Osteoblast (primary cell): ENCODE measurements at places on chromosomes 5 and 9. TPM values are rescaled to one million over a fixed set of nuclear protein-coding genes. Genes with fewer than 3 reads are reported as not detected.

GRCh38 chr5:45696206-45696836, at the start of gene HCN1:
TSS of gene HCN1 (minus strand) at chr5:45696380.
- H3K4me3 ChIP-seq, result no peak within 1 kb of the TSS
- no peaks in the 10 kb centered on the region for H3K4me1 ChIP-seq
- H3K27ac ChIP-seq, result no peak within 1 kb of the TSS
- H3K27me3 ChIP-seq, result peaks cover 6% of the 10 kb centered on the region

- no peaks in the 10 kb centered on the region for H3K36me3 ChIP-seq
- no peak overlapping the region for H3K27ac ChIP-seq
- no peak overlapping the region for H3K4me3 ChIP-seq
- no peak for DNase-seq
Observed at GRCh38 chr5:146884066-146884626, 5.6 kb upstream of the PPP2R2B start.

GRCh38 chr5:30808996-30809395, 384.5 kb upstream of the CDH6 start:
- no peak for DNase-seq
- H3K4me1 ChIP-seq, result no peaks in the 10 kb centered on the region
- H3K27me3 ChIP-seq, result no peaks in the 10 kb centered on the region
- no peaks in the 10 kb centered on the region for H3K36me3 ChIP-seq

DNA sequence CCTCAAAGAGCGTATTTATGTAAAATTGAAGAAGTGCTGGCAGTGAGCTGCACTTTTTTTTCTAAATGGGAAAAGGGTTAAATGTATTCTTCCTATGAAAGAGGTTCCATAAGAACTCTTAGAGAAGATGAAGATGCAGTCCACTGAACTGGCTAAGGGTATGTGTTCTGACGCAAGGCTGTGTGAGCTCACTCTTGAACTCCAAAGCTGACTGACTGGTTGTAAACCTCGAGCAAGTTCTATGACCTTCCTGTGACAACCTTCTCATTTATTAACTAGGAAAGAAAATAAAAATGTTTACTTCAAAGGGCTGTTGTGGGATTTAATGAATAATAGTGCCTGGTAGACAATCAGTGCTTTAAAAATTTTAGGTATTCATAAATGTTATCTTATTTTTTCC, 46.7 kb downstream of the POC5 start:
- no peak for DNase-seq
- no peaks in the 10 kb centered on the region for H3K36me3 ChIP-seq
- H3K4me1 ChIP-seq, result peaks cover 7% of the 10 kb centered on the region
- H3K4me3 ChIP-seq, result no peak overlapping the region

- no peaks in the 10 kb centered on the region for H3K36me3 ChIP-seq
- DNase-seq, result no peak
- no peak overlapping the region for H3K27ac ChIP-seq
- H3K27me3 ChIP-seq, result no peaks in the 10 kb centered on the region
- no peaks in the 10 kb centered on the region for H3K4me1 ChIP-seq
Observed at GRCh38 chr5:165152058-165152457, 1646.6 kb downstream of the MAT2B start.

DNA sequence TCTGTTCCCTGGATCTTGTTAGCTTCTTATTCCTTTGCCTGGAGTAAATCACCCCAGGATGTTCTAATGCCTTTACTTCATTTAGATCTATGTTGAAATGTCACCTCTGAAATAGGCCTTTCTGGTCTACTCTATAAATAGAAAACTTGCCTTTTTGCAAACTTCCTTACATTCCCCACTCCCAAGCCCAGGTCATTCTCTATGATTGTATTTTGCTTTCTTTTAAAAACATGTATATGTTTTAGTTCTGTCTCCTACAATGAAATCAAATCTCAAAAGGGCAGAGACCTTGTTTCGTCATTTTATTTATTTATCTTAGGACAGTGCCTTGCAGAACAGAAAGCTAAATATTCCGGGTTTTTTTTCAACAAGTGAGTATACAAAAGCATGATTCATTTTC, 1657.7 kb upstream of the C9orf72 start:
- H3K27me3 ChIP-seq, result no peaks in the 10 kb centered on the region
- H3K4me1 ChIP-seq, result no peaks in the 10 kb centered on the region
- no peak for DNase-seq
- no peaks in the 10 kb centered on the region for H3K36me3 ChIP-seq
- H3K4me3 ChIP-seq, result no peak overlapping the region

GRCh38 chr5:159106569-159107282, 7.0 kb upstream of the EBF1 start:
- H3K27ac ChIP-seq, result peak overlapping the region; percentile 71
- H3K27me3 ChIP-seq, result no peaks in the 10 kb centered on the region
- DNase-seq, result peak; percentile 95

GRCh38 chr9:37953206-37953774, 49.4 kb upstream of the SLC25A51 start:
- H3K27me3 ChIP-seq, result no peaks in the 10 kb centered on the region
- no peak for DNase-seq
- H3K36me3 ChIP-seq, result peaks cover 11% of the 10 kb centered on the region
- peaks cover 41% of the 10 kb centered on the region for H3K4me1 ChIP-seq

- H3K27ac ChIP-seq, result peak overlapping the region; percentile 52
- no peak for DNase-seq
- peaks cover 29% of the 10 kb centered on the region for H3K4me1 ChIP-seq
- no peaks in the 10 kb centered on the region for H3K27me3 ChIP-seq
- no peak overlapping the region for H3K4me3 ChIP-seq
Observed at GRCh38 chr5:10600626-10601245, 36.9 kb downstream of the ANKRD33B start.

GRCh38 chr9:72133365-72134035, 15.7 kb upstream of the GDA start:
- DNase-seq, result no peak
- no peak overlapping the region for H3K27ac ChIP-seq
- H3K4me3 ChIP-seq, result no peak overlapping the region
- no peaks in the 10 kb centered on the region for H3K36me3 ChIP-seq

DNA sequence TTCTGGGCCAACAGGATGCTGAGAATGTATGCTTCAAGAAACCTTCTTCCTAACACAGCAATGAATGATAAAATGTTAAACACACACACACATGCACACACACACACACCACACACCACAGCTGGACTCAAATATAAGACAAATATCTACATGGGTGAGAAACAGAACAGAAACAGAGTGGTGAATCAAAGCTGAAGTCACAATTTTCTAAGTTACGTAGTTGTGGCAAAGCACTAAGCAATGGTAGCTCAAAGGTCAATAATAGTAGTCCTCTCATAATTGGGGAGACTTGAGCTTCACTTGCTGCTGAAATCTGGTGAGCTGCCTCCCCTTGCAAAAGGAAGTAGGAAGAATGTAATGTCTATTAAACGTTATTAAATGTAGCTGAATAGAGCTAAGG, 33.7 kb upstream of the ITGA1 start:
- no peaks in the 10 kb centered on the region for H3K27me3 ChIP-seq
- H3K4me1 ChIP-seq, result peaks cover under 1% of the 10 kb centered on the region
- H3K36me3 ChIP-seq, result no peaks in the 10 kb centered on the region
- no peak for DNase-seq
- H3K4me3 ChIP-seq, result no peak overlapping the region
- H3K27ac ChIP-seq, result no peak overlapping the region

The F2RL1 gene
- 1.8 and 5.3 TPM in 2 replicates for total RNA-seq

The TTC23L gene
- total RNA-seq, result 0.29 TPM in 1 of 2 replicates, not detected in the other

The FOXD4 gene
- 0.29 and 0.36 TPM in 2 replicates for total RNA-seq

The RHOBTB3 gene
- 314 and 349 TPM in 2 replicates for total RNA-seq

The PCDH12 gene
- total RNA-seq, result under 0.01 TPM in 1 of 2 replicates, not detected in the other

The PCDHB10 gene
- 2.2 and 2.7 TPM in 2 replicates for total RNA-seq

The PLAC8L1 gene
- total RNA-seq, result not detected in 2 replicates
